A549 treated with GW870086 at 1 μM for 4 hours (cell line): ENCODE measurements at places on chromosomes 6 and 20. TPM values are rescaled to one million over a fixed set of nuclear protein-coding genes. Genes with fewer than 3 reads are reported as not detected.

MOG gene
- total RNA-seq, result not detected in 5 replicates

ZC2HC1B gene
- not detected in 5 replicates for total RNA-seq

SLC26A8 gene
- not detected in 5 replicates for total RNA-seq

CAGE1 gene
- 0.20 TPM in 1 of 5 replicates, not detected in the others for total RNA-seq

PSORS1C2 gene
- not detected in 5 replicates for total RNA-seq

EIF2S2 gene
- total RNA-seq, result 96.2 to 109 TPM (median 96.8 TPM) in 5 replicates

WFDC2 gene
- total RNA-seq, result not detected in 5 replicates
